ENCODE measurements at places on chromosomes 6 and 20. TPM values are rescaled to one million over a fixed set of nuclear protein-coding genes. Genes with fewer than 3 reads are reported as not detected.

HUS1B gene
- 0.18 TPM for total RNA-seq

RRAGD gene
- 0.04 TPM for total RNA-seq

LAMA5 gene
- 72.6 TPM for total RNA-seq

MOXD1 gene
- total RNA-seq, result 4.0 TPM

SAMD3 gene
- 7.1 TPM for total RNA-seq

AIF1 gene
- not detected for total RNA-seq

TAGAP gene
- total RNA-seq, result 0.07 TPM

PBOV1 gene
- total RNA-seq, result not detected

NRSN1 gene
- not detected for total RNA-seq

EFCAB8 gene
- total RNA-seq, result not detected

ADAM33 gene
- total RNA-seq, result not detected

AKAP12 gene
- total RNA-seq, result 28.7 TPM

SLC22A23 gene
- total RNA-seq, result 2.2 TPM

SHLD1 gene
- total RNA-seq, result 1.8 TPM

CRISP2 gene
- total RNA-seq, result not detected

HLA-DRA gene
- total RNA-seq, result not detected

MPIG6B gene
- total RNA-seq, result not detected

HCRTR2 gene
- not detected for total RNA-seq

ZBTB46 gene
- total RNA-seq, result 0.21 TPM

MAPK13 gene
- 34.0 TPM for total RNA-seq

NFYA gene
- total RNA-seq, result 22.9 TPM

LAMA2 gene
- total RNA-seq, result 0.92 TPM

VSX1 gene
- not detected for total RNA-seq

PRSS16 gene
- 3.8 TPM for total RNA-seq

CLPSL2 gene
- total RNA-seq, result not detected

BNIP5 gene
- total RNA-seq, result not detected

ZMYND8 gene
- 29.7 TPM for total RNA-seq

RTEL1 gene
- total RNA-seq, result 20.7 TPM

ZC2HC1B gene
- not detected for total RNA-seq

NUS1 gene
- 32.3 TPM for total RNA-seq

HLA-DOB gene
- total RNA-seq, result 3.4 TPM

EBF4 gene
- 0.78 TPM for total RNA-seq

TMEM244 gene
- not detected for total RNA-seq

UST gene
- 13.3 TPM for total RNA-seq

TNFRSF21 gene
- 100 TPM for total RNA-seq

NR2E1 gene
- total RNA-seq, result not detected

SPDEF gene
- 0.07 TPM for total RNA-seq

DTNBP1 gene
- 10.2 TPM for total RNA-seq

KHDC3L gene
- not detected for total RNA-seq

MUC22 gene
- not detected for total RNA-seq

FKBP1C gene
- total RNA-seq, result 3.1 TPM

CYP39A1 gene
- total RNA-seq, result 1.3 TPM

PRPH2 gene
- not detected for total RNA-seq

MEI4 gene
- total RNA-seq, result not detected

BMP7 gene
- total RNA-seq, result not detected

STX7 gene
- 37.9 TPM for total RNA-seq

GMNN gene
- total RNA-seq, result 77.6 TPM

PPP1R3G gene
- total RNA-seq, result 0.07 TPM

SSTR4 gene
- not detected for total RNA-seq

ENPP1 gene
- total RNA-seq, result 1.6 TPM

SLC25A27 gene
- 3.8 TPM for total RNA-seq

TCFL5 gene
- 15.8 TPM for total RNA-seq

OR10C1 gene
- total RNA-seq, result not detected

KCNK16 gene
- not detected for total RNA-seq

KHDC1L gene
- 0.21 TPM for total RNA-seq

MLIP gene
- total RNA-seq, result not detected

SLC44A4 gene
- 0.25 TPM for total RNA-seq

SLC17A1 gene
- total RNA-seq, result not detected

C6orf118 gene
- not detected for total RNA-seq

Measured in foreskin keratinocyte (primary cell).